LNCaP clone FGC (cell line): ENCODE measurements at places on chromosomes 2 and 18.

GRCh38 chr18:63422864-63423304 is 608 bp upstream of the VPS4B start:
- DNase-seq: peak; percentile 13

DNA sequence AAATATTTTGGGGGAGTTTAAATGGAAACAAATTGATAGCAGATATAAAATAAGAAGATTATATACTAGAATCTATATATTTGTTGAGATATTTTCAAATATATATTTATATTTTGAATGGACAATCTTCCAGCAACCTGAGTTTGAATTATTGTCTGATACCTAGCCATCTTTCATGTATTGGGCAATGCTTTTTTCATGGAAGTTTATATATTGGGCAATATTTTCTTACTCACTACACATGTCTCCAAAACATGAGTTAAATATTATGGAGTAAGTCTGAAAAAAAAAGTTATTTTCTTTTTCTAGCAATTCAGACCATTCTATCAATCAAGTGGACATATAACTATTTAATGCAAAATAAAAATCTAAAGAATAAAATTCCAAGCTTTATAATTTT is 295.2 kb downstream of the NYAP2 start:
- no peak for DNase-seq

DNA sequence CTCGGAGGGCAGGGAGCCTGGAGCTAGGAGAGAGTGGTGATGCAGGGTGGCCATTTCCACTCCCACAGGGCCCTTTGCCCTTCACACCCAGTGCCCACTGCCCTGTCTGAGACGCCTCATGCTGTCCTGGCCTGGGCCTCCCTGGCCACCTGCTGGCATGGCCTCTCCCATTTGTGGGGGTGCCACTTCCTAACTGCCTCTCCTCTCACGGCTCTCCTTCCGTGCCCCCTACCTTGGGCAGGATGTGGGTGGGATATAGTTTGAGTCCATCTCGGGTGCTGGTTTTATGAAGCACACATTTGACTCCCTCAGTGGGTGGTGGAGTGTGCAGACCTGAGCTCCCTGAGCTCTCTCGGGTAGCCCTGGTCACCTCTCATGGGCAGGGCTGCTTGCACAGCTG is 46.0 kb downstream of the DGKD start:
- no peak for DNase-seq

DNA sequence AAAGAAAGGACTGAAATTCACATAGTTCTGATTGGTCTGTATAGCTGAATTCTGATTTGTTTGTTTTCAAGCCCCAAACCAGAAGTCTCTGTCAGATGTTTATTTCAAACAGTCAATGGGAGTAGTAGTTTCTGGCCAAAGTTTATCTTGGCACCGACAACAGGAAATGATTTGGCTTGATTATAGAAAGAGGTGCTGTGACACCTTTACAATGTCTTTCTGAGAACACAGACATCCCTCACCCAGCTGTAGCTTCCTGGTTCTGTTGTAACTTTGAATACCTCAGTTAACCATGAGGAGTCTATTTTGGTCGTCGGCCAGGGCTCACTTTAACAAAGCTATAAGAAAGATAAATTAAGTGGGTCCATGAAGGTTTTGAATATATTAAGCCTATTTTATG is 545.0 kb upstream of the ZNF804A start:
- peak; percentile 72 for DNase-seq

- DNase-seq: no peak
These were observed 305.7 kb downstream of the CYRIA start for GRCh38 chr2:16359961-16360360.

DNA sequence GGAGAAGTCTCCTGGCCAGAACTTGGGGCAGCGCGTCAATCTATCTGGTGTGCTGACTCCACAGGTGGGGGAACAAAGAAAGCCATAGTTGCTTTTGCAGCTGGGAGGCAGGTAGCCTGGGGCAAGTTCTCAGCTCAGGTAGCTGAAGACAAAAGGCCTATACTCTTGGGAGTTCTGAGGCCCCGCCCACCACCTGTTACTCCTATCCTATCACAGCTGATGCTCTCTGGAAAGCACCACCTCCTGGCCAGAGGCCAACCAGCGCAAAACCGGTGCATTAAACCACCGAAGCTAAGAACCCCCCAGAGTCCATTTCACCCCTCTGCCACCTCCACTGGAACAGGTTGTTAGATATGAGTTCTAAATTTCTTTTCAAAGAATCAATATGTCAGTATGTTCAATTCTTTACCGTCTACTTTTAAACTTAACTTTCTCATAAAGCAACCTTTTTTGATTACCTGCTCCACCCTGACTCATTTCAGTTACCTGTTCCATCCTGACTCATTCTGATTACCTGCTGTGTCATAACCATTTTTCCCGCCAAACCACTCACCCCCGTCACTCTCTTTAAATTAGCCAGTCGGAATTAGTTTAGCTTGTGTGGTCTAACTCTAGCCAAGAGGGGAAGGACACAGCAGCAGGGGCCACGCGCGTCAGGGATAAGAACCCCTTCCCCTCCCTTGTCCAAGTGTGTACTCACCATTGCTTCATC is 43.4 kb downstream of the UPP2 start:
- no peak for DNase-seq

GRCh38 chr18:63970809-63971205 is 926 bp downstream of the SERPINB8 start:
- DNase-seq: no peak
